Neural progenitor cell (in vitro differentiated cells): ENCODE measurements at places on chromosomes 13 and 19. TPM values are rescaled to one million over a fixed set of nuclear protein-coding genes. Genes with fewer than 3 reads are reported as not detected.

Gene ZNF575
- not detected in 2 replicates for total RNA-seq

Gene EXOSC5
- total RNA-seq, result 10.3 and 26.0 TPM in 2 replicates

Gene MYO16
- total RNA-seq, result 0.25 and 0.41 TPM in 2 replicates

Gene ATP4A
- 0.12 TPM in 1 of 2 replicates, not detected in the other for total RNA-seq

Gene SHISA7
- total RNA-seq, result 0.09 and 0.21 TPM in 2 replicates

Gene ZNF99
- not detected in 2 replicates for total RNA-seq

Gene NCCRP1
- total RNA-seq, result 1.0 and 1.9 TPM in 2 replicates

Gene HIPK4
- total RNA-seq, result 0.34 TPM in 1 of 2 replicates, not detected in the other

Gene ZNF91
- total RNA-seq, result 69.7 and 105 TPM in 2 replicates

Gene SELENOV
- total RNA-seq, result 0.73 and 6.2 TPM in 2 replicates

Gene AMH
- total RNA-seq, result 3.5 and 22.4 TPM in 2 replicates

- no peaks in the 10 kb centered on the region for H3K27me3 ChIP-seq
- no peak for DNase-seq
- H3K36me3 ChIP-seq, result no peaks in the 10 kb centered on the region
- no peaks in the 10 kb centered on the region for H3K4me1 ChIP-seq
- H3K4me3 ChIP-seq, result no peak overlapping the region
- no peak overlapping the region for H3K27ac ChIP-seq
Observed at GRCh38 chr19:46202872-46203860, 26.4 kb upstream of the IGFL1 start.

- H3K4me1 ChIP-seq, result peaks cover 21% of the 10 kb centered on the region
- H3K27me3 ChIP-seq, result no peaks in the 10 kb centered on the region
- peak; percentile 71 for DNase-seq
- H3K36me3 ChIP-seq, result no peaks in the 10 kb centered on the region
- peak overlapping the region; percentile 72 for H3K27ac ChIP-seq
Observed at GRCh38 chr13:73945871-73946270, 188.3 kb downstream of the KLF12 start.

DNA sequence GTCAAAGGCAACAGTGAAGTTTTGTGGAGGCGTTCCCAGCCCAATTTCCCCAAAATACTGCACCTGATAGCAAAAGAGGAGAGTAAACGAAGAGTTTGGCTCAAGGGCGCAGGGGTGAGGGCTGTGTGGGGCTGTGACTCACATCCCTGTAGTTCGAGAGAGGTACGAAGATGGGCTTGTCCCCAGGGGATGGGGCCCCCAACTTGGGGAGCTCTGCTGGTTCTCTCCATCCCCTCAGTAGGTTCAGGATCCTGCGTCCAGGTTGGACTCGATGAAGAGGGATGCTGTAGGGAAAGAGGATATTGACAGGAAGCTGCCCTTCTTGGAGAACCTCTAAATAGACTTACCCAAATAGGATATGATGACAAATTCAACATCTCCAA is 3.4 kb downstream of the NAPSA start:
- no peaks in the 10 kb centered on the region for H3K36me3 ChIP-seq
- no peaks in the 10 kb centered on the region for H3K27me3 ChIP-seq
- H3K27ac ChIP-seq, result no peak overlapping the region
- DNase-seq, result no peak
- peaks cover 3% of the 10 kb centered on the region for H3K4me1 ChIP-seq
- no peak overlapping the region for H3K4me3 ChIP-seq

DNA sequence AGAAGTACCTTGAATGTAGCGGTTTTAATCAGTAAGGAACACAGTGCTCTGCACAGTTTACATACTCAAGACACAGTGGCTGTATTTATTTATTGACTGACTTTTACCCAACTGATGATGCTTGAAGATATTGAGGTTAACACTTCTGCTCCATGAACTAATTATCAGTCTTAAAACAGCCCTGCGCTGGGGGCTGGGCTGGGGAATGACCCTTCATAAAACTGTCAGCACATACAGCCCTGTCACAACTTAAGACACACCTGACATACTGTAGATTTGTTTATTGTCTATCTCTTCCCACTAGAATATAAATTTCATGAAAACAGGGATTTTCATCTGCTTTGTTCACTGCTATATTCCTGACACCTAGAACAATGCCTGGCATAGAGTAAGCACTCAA is 10.8 kb downstream of the NEK5 start:
- H3K36me3 ChIP-seq, result no peaks in the 10 kb centered on the region
- H3K4me3 ChIP-seq, result no peak overlapping the region
- no peak for DNase-seq

- no peak overlapping the region for H3K27ac ChIP-seq
- DNase-seq, result no peak
- no peaks in the 10 kb centered on the region for H3K4me1 ChIP-seq
- H3K27me3 ChIP-seq, result no peaks in the 10 kb centered on the region
Observed at GRCh38 chr13:95452375-95452774, 100.1 kb upstream of the CLDN10 start.

GRCh38 chr13:105436943-105437342 is 1098.5 kb downstream of the EFNB2 start:
- H3K27ac ChIP-seq, result no peak overlapping the region
- no peaks in the 10 kb centered on the region for H3K4me1 ChIP-seq
- H3K36me3 ChIP-seq, result no peaks in the 10 kb centered on the region
- no peaks in the 10 kb centered on the region for H3K27me3 ChIP-seq
- DNase-seq, result no peak
- H3K4me3 ChIP-seq, result no peak overlapping the region

GRCh38 chr13:50970956-50971355 is 61.4 kb downstream of the RNASEH2B start:
- no peak overlapping the region for H3K27ac ChIP-seq
- H3K4me3 ChIP-seq, result no peak overlapping the region
- no peak for DNase-seq
- H3K36me3 ChIP-seq, result no peaks in the 10 kb centered on the region
- H3K4me1 ChIP-seq, result no peaks in the 10 kb centered on the region

DNA sequence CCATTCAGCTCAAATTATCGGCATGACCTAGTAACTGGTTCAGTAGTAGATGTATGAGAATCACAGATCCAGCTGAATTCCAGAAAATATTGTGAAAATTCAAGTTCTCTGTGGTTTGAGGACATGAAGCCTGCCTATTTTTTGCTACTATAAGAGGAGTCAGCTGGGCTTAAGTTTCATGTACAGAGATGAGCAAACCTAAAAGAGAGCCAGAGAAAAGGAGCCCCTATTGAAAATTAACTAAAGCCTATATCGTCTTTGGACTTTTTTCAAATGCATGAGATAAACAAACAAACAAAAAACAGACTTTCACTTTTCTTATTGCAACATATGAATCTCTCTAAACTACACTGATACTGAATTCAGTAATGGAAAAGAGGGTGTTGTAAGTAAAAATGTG is 106.8 kb upstream of the SPRY2 start:
- DNase-seq, result no peak
- H3K27ac ChIP-seq, result no peak overlapping the region
- no peaks in the 10 kb centered on the region for H3K4me1 ChIP-seq
- no peaks in the 10 kb centered on the region for H3K36me3 ChIP-seq

- no peaks in the 10 kb centered on the region for H3K27me3 ChIP-seq
- no peak overlapping the region for H3K4me3 ChIP-seq
- no peak overlapping the region for H3K27ac ChIP-seq
- peaks cover 15% of the 10 kb centered on the region for H3K4me1 ChIP-seq
- DNase-seq, result no peak
Observed at GRCh38 chr19:32104153-32104849, 241.1 kb upstream of the ZNF507 start.

GRCh38 chr13:24511816-24512196 is 772 bp downstream of the PARP4 start:
- no peak overlapping the region for H3K27ac ChIP-seq
- no peaks in the 10 kb centered on the region for H3K36me3 ChIP-seq
- no peak for DNase-seq
- peak overlapping the region; percentile 66 for H3K4me3 ChIP-seq

- H3K4me1 ChIP-seq, result no peaks in the 10 kb centered on the region
- H3K4me3 ChIP-seq, result no peak overlapping the region
- H3K27me3 ChIP-seq, result no peaks in the 10 kb centered on the region
- DNase-seq, result no peak
Observed at GRCh38 chr13:75762955-75763354, 126.8 kb downstream of the LMO7 start.

- no peak for DNase-seq
- no peak overlapping the region for H3K27ac ChIP-seq
- no peaks in the 10 kb centered on the region for H3K27me3 ChIP-seq
- no peaks in the 10 kb centered on the region for H3K4me1 ChIP-seq
Observed at GRCh38 chr19:17101686-17102628, 26.4 kb downstream of the MYO9B start.

DNA sequence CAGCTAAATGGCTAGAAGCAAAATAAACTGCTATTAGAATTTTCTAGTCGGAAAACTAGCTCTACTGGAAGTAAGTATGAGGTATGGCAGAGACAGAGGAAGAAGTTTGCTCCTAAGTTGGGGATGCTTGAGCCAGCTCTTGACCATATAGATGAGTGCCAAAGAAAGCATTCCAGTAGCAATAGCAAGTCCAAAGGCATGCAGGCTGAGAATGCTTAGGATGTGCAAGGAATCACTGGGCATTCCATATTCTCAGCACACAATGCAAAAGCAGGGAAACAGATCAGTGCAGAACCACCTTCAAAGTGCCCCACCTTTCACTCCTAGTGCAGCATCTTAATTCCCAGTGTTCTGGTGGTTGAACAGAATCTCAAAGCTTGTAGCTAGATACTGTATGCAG is 32.9 kb downstream of the SERTM1 start:
- no peaks in the 10 kb centered on the region for H3K4me1 ChIP-seq
- no peak overlapping the region for H3K4me3 ChIP-seq
- no peaks in the 10 kb centered on the region for H3K27me3 ChIP-seq

- H3K36me3 ChIP-seq, result no peaks in the 10 kb centered on the region
- peak overlapping the region; percentile 0 for H3K4me3 ChIP-seq
- H3K27me3 ChIP-seq, result no peaks in the 10 kb centered on the region
- H3K4me1 ChIP-seq, result peaks cover 75% of the 10 kb centered on the region
- peak overlapping the region; percentile 82 for H3K27ac ChIP-seq
- DNase-seq, result peak; percentile 85
Observed at GRCh38 chr13:98484289-98485219, 92.4 kb downstream of the STK24 start.

DNA sequence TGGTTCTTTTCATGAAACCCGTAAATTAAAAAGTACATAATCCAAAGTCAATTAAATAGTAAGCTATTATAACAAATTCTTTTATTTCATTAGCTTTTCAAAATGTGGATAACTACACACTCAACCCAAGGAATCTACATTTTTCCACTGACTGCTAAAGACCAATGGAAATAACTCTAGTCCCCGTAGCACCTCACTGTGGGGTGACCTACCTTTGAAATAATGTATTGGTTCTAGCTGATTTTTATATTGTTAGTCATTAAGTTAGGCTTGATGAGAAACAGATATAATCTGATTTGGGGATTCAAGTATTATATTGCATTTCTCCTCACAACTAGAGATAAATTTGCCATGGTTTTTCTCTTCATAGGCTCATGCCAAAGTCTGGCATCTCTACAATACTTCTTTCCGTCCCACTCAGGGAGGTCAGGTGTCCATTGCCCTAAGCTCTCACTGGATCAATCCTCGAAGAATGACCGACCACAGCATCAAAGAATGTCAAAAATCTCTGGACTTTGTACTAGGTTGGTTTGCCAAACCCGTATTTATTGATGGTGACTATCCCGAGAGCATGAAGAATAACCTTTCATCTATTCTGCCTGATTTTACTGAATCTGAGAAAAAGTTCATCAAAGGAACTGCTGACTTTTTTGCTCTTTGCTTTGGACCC is 37.3 kb downstream of the KL start:
- no peak overlapping the region for H3K27ac ChIP-seq
- H3K4me1 ChIP-seq, result peaks cover 13% of the 10 kb centered on the region
- DNase-seq, result no peak

- no peaks in the 10 kb centered on the region for H3K36me3 ChIP-seq
- H3K4me1 ChIP-seq, result no peaks in the 10 kb centered on the region
- H3K27ac ChIP-seq, result no peak overlapping the region
- peak overlapping the region; percentile 98 for H3K4me3 ChIP-seq
- no peaks in the 10 kb centered on the region for H3K27me3 ChIP-seq
Observed at GRCh38 chr19:17555929-17556813, 722 bp downstream of the COLGALT1 start.

DNA sequence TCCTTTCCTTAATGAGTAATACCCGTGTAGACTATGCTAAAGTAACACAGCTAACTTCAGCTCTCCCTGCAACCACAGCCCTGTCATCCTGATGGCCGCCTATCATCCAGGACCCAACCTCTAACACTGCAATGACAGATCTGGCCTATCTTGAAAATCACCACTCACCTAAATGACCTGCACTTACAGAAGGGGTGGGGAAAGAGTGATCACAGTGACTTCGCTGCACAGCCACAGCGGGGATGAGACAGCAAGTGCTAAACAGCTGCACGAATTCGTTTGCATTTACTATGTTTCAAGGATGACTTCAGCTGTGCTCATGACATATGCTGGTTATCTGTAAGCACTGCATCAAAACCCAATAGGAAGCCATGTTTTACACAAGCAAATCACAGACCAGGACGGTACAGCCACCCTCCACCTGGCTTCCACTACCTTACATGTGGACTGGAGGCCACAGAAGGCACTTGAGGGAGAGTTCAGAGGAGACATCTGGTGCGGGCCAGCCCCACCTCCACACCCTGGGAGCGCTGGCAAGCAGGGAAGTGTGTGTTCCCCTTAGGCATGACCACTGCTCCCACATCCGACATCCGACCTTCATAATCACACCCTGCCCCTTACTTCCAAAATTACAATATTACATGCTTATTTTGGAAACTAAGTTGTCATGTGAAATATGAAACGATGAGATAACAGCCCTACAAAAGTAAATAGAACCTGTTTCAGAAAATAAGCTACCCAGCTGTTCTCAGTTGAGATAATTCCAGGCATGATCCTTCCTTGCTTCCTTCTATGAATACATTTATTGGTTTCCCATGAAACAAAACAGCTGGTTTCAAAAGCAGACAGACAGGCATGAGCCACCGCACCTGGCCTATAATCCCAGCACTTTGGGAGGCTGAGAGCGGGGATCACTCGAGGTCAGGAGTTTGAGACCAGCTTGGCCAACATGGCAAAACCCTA is 95.7 kb downstream of the STK24 start:
- no peaks in the 10 kb centered on the region for H3K27me3 ChIP-seq
- H3K4me3 ChIP-seq, result no peak overlapping the region
- no peak for DNase-seq

DNA sequence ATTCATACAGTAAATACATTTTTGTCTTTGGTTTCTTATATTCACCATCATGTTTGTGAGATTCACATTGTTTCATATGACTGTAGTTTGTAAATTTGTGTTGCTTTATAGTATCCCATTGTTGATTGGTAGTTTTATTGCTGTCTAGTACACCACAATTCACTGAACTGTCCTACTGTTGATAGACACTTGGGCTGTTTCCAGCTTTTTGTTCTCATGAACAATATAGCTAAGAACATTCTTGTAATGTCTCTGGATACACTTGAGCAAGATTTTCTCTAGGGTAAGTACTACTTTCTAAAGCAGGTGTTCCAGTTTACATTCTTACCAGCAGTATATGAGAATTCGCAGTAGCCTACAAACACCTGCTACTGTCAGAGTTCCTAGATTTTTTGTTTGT is 37.8 kb downstream of the SKA3 start:
- H3K27me3 ChIP-seq, result no peaks in the 10 kb centered on the region
- no peak for DNase-seq
- H3K27ac ChIP-seq, result no peak overlapping the region
- H3K4me1 ChIP-seq, result peaks cover 5% of the 10 kb centered on the region
- no peak overlapping the region for H3K4me3 ChIP-seq
